ENCODE measurements at places on chromosomes 7 and 10. TPM values are rescaled to one million over a fixed set of nuclear protein-coding genes. Genes with fewer than 3 reads are reported as not detected.

- no peaks in the 10 kb centered on the region for H3K27me3 ChIP-seq
- H3K4me1 ChIP-seq = no peaks in the 10 kb centered on the region
- H3K36me3 ChIP-seq = no peaks in the 10 kb centered on the region
- no peak overlapping the region for H3K27ac ChIP-seq
Observed at GRCh38 chr10:60236869-60237524, 152.7 kb downstream of the ANK3 start.

Gene RBM17
- total RNA-seq = 114 TPM

GRCh38 chr7:27196287-27196767 is 3.6 kb downstream of the HOXA13 start:
- no peak overlapping the region for H3K27ac ChIP-seq
- no peaks in the 10 kb centered on the region for H3K36me3 ChIP-seq
- DNase-seq = peak; percentile 92
- no peaks in the 10 kb centered on the region for H3K27me3 ChIP-seq

- DNase-seq = no peak
- H3K27me3 ChIP-seq = no peaks in the 10 kb centered on the region
- H3K36me3 ChIP-seq = no peaks in the 10 kb centered on the region
- peaks cover 2% of the 10 kb centered on the region for H3K4me1 ChIP-seq
- H3K27ac ChIP-seq = no peak overlapping the region
Observed at GRCh38 chr7:30920021-30920583, 8.4 kb downstream of the AQP1 start.

Gene NAT16
- 0.31 TPM for total RNA-seq

DNA sequence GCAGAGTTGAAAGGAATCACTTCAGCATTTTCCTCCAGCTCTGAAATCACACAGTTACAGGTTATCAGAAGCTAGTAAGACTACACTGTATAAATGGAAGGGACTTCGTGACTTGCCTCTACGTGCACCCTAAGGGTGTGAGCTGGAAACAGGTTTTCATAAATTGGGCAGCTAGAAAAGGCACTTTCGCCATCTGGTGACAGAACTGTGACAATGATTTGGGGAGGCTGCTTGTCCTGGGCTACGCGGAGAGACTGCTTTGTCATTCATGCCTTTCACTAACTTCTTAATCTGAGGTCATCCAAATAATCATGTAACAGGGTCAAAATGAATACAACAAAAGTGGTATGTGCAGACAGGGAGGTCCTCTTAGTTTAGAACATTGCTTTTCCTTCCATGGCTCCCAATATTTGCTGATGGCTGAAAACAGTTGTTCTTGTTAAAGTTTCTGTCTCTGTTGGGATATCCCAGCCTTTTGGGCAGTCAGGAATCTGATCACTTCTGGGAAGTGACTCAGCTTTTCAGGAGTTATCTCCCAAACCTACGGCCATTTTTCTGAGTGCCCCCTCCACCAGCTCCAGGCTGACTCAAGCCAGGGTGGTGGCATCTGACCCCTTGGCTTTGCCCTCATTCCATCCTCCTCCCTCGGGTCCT is 17.8 kb downstream of the VWC2 start:
- no peaks in the 10 kb centered on the region for H3K36me3 ChIP-seq
- H3K27me3 ChIP-seq = no peaks in the 10 kb centered on the region
- no peak overlapping the region for H3K27ac ChIP-seq
- no peaks in the 10 kb centered on the region for H3K4me1 ChIP-seq
- DNase-seq = no peak
- H3K4me3 ChIP-seq = no peak overlapping the region

Gene ARID5B
- total RNA-seq = 52.1 TPM

Gene PIK3AP1
- total RNA-seq = 6.6 TPM

Gene KCND2
- total RNA-seq = 6.1 TPM

DNA sequence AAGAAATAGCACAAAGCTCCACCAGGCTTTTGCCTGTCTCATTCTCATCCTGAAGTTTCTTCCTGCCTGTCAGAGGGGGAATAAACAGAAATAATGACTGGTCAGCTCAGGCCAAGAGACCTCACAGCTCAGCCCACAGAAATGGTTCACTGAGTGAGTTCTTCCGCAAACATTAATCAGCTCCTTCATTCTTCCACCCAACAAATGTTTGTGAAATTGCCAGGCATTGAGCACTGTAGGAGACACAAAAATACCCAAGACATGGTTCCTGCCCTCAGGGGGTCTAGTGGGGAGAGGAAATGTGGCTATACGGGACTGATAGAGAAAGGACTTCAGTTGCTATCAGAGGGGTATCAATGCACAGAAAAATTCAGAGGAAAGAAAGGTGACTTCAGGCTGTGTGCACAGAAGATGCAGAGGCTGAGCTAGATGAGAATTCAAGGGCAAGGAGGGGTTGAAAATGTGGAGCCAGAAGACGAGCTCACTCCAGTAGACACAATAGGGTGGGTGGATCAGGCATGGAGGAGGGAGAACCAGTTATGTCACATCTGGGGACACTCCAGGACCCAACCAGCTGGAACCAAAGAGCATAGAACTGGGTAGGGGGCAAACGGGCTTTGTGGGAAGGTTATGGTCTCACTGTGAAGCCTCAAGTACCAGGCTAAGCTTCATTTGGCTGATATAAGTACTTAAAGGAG is 20.9 kb downstream of the MYOF start:
- no peaks in the 10 kb centered on the region for H3K36me3 ChIP-seq
- peaks cover 7% of the 10 kb centered on the region for H3K4me1 ChIP-seq
- DNase-seq = no peak
- H3K27ac ChIP-seq = no peak overlapping the region

- no peaks in the 10 kb centered on the region for H3K4me1 ChIP-seq
- DNase-seq = peak; percentile 69
- H3K27me3 ChIP-seq = no peaks in the 10 kb centered on the region
- no peaks in the 10 kb centered on the region for H3K36me3 ChIP-seq
Observed at GRCh38 chr7:95199779-95200558, 124.4 kb downstream of the PON1 start.

GRCh38 chr10:70715853-70716795 is 43.8 kb downstream of the ADAMTS14 start:
- no peaks in the 10 kb centered on the region for H3K36me3 ChIP-seq
- no peaks in the 10 kb centered on the region for H3K4me1 ChIP-seq
- DNase-seq = no peak
- no peak overlapping the region for H3K27ac ChIP-seq
- no peaks in the 10 kb centered on the region for H3K27me3 ChIP-seq

Gene LRRC18
- 7.8 TPM for total RNA-seq

DNA sequence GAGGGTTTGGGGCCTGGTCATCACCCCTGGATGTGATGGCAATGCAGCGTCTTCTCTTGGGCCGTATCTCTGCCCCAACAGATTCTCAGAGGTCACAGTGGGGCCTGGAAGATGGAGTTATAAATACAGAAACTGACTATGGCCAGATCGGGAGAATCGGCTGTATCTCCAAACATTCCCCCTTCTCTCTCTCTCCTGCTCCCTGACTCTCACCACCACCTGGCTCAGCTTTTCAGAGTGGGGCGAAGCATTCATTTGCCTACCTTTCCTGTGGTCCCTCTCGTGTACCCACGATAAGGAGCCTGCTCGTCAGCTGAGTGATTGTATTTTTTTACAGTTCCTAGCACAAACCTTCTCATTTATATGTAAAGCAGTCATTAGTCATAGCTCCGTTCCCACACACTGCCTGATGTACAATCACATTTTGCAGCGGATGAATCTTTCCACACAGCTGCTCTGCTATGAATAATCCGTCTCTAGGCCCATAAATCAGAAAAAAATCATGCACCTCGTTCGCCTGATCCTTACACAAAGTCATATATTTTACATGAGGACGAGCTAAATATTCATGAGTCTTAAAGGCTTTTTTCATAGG is 23.2 kb upstream of the BTRC start:
- H3K36me3 ChIP-seq = no peaks in the 10 kb centered on the region
- H3K27ac ChIP-seq = no peak overlapping the region
- H3K4me3 ChIP-seq = no peak overlapping the region
- no peaks in the 10 kb centered on the region for H3K27me3 ChIP-seq
- no peak for DNase-seq

Gene ADAM22
- 4.4 TPM for total RNA-seq

GRCh38 chr10:10418387-10418786 is 599.3 kb upstream of the CELF2 start:
- no peak for DNase-seq
- H3K27me3 ChIP-seq = no peaks in the 10 kb centered on the region
- H3K36me3 ChIP-seq = no peaks in the 10 kb centered on the region
- H3K4me3 ChIP-seq = no peak overlapping the region
- no peaks in the 10 kb centered on the region for H3K4me1 ChIP-seq

Gene SPDYE8
- total RNA-seq = 1.4 TPM

Gene KCNMA1
- 13.6 TPM for total RNA-seq

- peaks cover 29% of the 10 kb centered on the region for H3K4me1 ChIP-seq
- H3K27me3 ChIP-seq = no peaks in the 10 kb centered on the region
- peak overlapping the region; percentile 88 for H3K27ac ChIP-seq
- no peaks in the 10 kb centered on the region for H3K36me3 ChIP-seq
- DNase-seq = no peak
Observed at GRCh38 chr10:102122450-102122849, 2.3 kb upstream of the LDB1 start.

- H3K4me3 ChIP-seq = no peak overlapping the region
- H3K36me3 ChIP-seq = no peaks in the 10 kb centered on the region
- H3K27me3 ChIP-seq = no peaks in the 10 kb centered on the region
- no peak overlapping the region for H3K27ac ChIP-seq
Observed at GRCh38 chr10:78898341-78899097, 170.2 kb upstream of the ZMIZ1 start.

GRCh38 chr10:69091143-69091651 is 3.3 kb downstream of the SRGN start:
- no peak for DNase-seq
- no peak overlapping the region for H3K4me3 ChIP-seq
- peaks cover 7% of the 10 kb centered on the region for H3K4me1 ChIP-seq
- no peaks in the 10 kb centered on the region for H3K27me3 ChIP-seq

- no peaks in the 10 kb centered on the region for H3K36me3 ChIP-seq
- H3K4me3 ChIP-seq = no peak overlapping the region
- no peak for DNase-seq
- peaks cover 24% of the 10 kb centered on the region for H3K4me1 ChIP-seq
Observed at GRCh38 chr7:131501930-131502685, 54.3 kb downstream of the PODXL start.

GRCh38 chr7:101960985-101961708 is 143.7 kb downstream of the CUX1 start:
- no peaks in the 10 kb centered on the region for H3K27me3 ChIP-seq
- no peak overlapping the region for H3K4me3 ChIP-seq
- no peaks in the 10 kb centered on the region for H3K36me3 ChIP-seq
- no peaks in the 10 kb centered on the region for H3K4me1 ChIP-seq
- no peak overlapping the region for H3K27ac ChIP-seq
- DNase-seq = no peak

Gene TMEM176A
- total RNA-seq = 4.2 TPM

- DNase-seq = no peak
- no peaks in the 10 kb centered on the region for H3K27me3 ChIP-seq
- no peaks in the 10 kb centered on the region for H3K36me3 ChIP-seq
- H3K27ac ChIP-seq = no peak overlapping the region
- no peaks in the 10 kb centered on the region for H3K4me1 ChIP-seq
Observed at GRCh38 chr7:122651451-122651850, 47.5 kb downstream of the RNF133 start.

Gene SAMD9L
- 6.5 TPM for total RNA-seq

Gene SMO
- total RNA-seq = 22.8 TPM

Gene ITPRID1
- total RNA-seq = 2.3 TPM

DNA sequence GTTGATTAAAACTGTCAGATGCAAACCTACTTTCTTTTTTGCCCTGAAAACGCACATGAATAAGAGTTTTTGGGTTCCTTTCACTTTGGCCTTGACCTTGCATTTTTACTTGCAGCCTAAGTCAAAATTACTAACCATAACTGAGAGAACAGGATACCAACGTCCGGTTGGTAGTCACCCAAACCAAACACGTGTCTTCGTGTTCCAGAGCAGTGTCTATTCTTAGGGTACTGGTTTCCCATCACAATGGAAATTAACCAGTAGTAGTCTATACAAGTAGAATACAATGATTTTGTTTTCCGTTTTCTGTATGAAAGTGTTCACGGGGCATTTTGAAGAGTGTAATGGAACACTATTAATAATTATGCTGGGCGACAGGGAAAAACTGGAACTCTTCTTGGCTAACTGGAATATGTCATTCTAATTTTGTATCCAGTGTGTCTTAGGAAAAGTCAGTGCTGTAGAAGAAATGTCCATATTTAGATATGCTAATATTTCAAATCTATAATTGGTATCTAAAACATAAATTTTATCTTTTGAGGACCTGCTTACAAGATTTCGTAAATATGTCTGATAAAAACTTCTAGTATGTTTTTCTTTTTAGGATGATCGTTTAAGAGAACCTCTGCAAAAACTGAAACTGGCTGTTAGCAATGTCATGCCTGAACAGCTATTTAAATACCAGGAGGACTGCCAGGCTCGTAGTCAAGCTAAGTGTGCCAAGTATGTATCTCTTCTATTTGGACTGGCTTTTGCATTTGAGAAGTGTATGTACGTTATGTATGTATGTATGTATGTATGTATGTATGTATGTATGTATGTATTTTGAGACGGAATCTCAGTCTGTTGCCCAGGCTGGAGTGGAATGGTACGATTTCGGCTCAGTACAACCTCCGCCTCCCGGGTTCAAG is 40.9 kb downstream of the UBN2 start:
- no peak overlapping the region for H3K4me3 ChIP-seq
- no peaks in the 10 kb centered on the region for H3K36me3 ChIP-seq
- no peak for DNase-seq
- no peaks in the 10 kb centered on the region for H3K4me1 ChIP-seq
- no peak overlapping the region for H3K27ac ChIP-seq

DNA sequence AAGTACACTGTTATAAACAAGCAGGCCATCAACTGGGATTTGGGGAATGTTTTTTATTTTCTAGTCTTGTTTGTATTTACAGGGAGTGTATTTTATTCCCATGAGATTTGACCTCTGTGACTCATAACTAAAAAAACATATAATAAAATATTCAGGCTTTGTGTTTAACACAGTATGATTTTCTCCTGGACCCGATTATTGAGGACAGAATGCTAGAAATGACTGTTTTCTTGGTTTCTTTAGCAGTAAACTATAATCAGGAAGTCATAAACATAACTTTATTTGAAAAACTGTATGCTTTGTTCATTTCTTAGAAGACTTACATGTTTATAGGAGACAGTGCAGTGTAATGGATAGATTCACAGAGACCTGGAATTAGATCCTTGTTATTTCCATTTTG is 2.1 kb downstream of the NHLRC2 start:
- no peak for DNase-seq
- no peaks in the 10 kb centered on the region for H3K27me3 ChIP-seq
- H3K27ac ChIP-seq = no peak overlapping the region
- no peaks in the 10 kb centered on the region for H3K36me3 ChIP-seq
- no peak overlapping the region for H3K4me3 ChIP-seq
- peaks cover 16% of the 10 kb centered on the region for H3K4me1 ChIP-seq

All from testis (tissue), 5 donors.